Fibroblast of pulmonary artery (primary cell): ENCODE measurements at places on chromosomes 2 and 18.
A peak's percentile ranks its signal among the peaks of the same experiment; 100 is the strongest.

GRCh38 chr2:240921311-240921994 is 15.3 kb downstream of the CROCC2 start:
- peak; percentile 91 for DNase-seq

DNA sequence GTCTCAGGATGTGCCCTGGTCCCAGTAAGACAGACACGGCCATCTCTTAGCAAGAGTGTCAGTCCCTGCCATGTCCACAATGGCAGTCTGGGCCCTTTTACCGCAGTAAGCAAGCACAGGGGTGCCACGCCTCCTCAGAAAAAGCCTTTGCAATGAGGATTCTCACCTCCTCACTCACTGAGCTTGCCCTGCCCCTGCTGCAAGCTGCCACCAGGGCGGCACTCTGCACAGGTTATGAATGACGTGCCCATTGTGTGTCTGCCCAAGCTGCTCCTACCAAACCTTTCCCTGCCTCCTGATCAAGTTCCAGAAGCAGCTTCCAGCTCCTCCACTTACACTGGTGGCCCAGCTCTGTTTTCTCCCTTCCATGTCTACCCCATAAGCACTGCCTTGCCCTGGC is 23.3 kb downstream of the ERCC3 start:
- no peak for DNase-seq

- DNase-seq: no peak
These were observed 24.1 kb downstream of the DCDC2C start for GRCh38 chr2:3727397-3728045.

DNA sequence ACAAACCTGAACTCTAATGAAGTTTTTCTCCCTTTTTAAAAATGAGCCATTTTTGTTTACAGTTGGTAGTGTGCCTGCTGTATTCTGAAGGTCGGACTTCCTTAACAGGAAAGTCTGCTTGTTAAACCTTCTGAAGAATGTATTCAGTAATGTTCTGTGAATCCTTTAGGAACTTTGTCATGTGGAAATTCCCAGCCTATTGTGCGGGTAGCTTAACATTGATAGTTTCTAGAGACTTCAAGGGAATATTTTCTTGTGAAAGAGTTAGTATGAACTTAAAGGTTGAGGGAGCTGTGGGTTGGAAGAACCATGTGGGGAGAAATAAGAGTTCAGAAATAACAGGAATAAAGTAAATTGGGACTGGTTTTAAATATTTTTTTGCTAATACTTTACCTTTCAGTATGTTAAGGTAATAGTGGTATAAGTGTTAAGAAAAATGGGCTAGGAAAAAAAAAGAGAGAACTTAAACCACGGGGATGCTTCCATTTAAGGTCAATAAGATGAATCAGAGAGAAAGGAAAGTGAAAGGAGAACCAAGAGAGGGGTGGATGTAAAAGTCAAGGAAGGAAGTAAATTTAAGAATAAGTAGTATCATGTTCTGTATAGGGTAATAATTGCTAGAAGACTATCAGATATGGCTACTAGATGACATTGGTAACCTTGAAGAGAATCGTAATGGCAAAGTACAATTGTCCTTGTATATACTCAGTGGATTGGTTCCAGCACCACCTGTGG is 90.5 kb downstream of the PMS1 start:
- no peak for DNase-seq

GRCh38 chr2:29749843-29750242 is 171.5 kb downstream of the ALK start:
- DNase-seq: no peak

DNA sequence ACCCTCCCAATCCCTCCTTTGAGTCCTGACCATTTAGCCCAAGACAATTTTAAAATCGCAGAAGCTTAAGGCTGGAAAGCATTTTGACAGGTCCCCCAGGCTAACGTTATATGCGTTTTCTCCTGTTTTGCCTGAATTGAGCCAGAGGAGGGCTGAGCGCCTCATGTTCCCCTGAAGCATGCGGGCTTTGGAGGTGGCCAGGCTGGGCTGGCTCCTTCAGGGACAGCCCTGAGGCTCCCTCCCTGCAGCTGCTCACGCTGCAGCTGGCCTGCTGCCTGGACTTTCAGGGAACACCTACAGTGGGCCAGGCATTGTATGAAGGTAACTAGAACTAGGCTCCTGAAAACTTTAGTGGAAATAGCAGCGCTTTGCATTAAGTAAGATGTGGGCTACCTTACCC is 179.2 kb downstream of the ACKR3 start:
- no peak for DNase-seq

- peak; percentile 46 for DNase-seq
These were observed 5.6 kb downstream of the TXNL4A start for GRCh38 chr18:79982736-79983135.

GRCh38 chr2:241575624-241576292 is 17.2 kb downstream of the BOK start:
- no peak for DNase-seq
